Stimulated activated CD4-positive, alpha-beta T cell treated with anti-CD3 and anti-CD28 coated beads, TNF-alpha, amount 100 ng/mL, for 24 hours (primary cell): ENCODE measurements at places on chromosomes 2 and 18.

DNA sequence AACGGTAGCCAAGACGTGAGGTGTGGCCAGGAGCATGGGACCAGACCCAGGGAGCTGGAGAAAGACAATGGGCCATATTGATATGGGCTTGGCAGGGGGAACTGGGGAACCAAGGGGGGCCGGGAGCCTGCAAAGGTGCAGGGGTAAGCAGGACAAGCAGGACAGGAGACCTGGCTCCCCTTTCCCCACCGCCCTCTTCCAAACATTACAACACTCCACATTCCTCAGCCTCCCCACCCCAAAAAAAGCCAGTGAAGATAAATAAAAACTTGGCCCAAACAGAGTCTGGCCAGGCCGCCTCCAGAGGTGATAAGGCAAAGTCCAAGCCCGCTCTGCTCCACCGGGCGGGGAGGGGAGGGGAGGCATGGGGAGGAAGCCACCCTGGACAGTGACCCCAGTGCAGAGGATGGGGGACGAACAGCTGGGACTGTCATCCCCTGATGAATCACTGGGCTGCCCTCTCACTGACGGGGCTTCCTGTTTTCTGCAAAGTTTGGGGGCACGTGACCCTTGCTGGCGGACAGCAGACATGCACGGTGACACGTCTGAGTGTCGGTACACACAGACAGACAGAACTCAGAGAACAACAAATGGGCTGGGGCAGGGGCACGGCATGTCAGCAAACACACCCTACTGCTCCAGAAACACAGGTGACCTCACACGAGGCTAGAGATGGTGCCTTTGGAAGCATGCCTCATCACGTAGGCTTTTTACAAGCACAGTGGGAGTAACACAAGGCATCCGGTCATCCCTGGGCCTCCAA lies 100.2 kb downstream of the TNS1 start:
- no peak for DNase-seq

GRCh38 chr2:7703543-7704144 lies 786.4 kb downstream of the RNF144A start:
- no peak for DNase-seq

DNA sequence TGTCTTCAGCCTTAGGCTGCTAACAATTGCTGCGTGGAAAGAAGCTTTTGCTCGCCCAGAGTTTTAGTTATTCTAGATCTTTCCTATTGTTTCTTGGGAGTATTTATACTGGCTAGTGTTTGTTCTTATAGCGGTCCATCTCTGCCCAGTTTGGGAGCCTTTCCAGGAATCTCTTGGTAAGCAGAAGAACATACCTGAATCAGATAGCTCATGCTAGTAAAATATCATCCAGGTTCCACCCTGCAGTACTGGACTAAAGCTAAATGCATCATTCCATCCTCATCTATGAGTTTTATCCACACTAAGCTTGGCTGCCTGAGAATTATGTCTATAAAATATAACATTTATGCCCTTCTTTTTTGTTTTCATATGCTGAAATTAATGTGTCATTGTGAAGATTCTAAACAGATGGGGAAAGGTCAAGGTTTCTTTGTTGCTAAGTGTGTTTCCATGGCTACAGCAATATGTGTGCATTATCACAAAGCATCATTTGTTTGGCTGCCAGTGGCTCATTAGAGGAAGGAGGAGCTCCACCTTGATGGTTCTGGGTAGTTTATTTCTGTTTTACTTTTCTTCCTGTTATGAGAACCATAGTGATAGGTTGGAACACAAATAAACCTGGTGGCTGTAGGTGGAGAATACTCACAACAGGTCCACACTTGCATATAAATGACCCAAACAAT lies 182.8 kb downstream of the PIK3C3 start:
- DNase-seq = no peak

GRCh38 chr2:57943315-57943714 lies 103.3 kb upstream of the VRK2 start:
- DNase-seq = no peak

- no peak for DNase-seq
Measured at GRCh38 chr2:20744366-20745335, 77.7 kb downstream of the GDF7 start.

- no peak for DNase-seq
Measured at GRCh38 chr2:238899386-238899785, 51.5 kb downstream of the TWIST2 start.

DNA sequence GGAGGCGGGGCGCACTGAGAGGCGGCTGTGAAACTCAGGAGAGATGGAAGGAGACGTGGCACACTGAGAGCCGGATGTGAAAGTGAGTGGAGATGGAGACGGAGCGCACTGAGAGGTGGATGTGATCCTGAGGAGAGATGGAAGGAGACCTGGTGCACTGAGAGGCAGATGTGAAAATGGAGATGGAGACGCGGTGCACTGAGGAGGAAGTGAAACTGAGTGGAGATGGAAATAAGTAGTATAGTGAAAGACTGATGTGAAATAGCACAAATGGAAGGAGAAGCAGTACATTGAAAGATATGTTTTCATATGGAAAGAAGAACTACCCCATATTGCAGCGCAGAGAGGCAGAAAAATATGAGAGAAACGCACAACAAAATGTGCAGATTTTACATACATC lies 281.6 kb upstream of the RGPD4 start:
- no peak for DNase-seq

DNA sequence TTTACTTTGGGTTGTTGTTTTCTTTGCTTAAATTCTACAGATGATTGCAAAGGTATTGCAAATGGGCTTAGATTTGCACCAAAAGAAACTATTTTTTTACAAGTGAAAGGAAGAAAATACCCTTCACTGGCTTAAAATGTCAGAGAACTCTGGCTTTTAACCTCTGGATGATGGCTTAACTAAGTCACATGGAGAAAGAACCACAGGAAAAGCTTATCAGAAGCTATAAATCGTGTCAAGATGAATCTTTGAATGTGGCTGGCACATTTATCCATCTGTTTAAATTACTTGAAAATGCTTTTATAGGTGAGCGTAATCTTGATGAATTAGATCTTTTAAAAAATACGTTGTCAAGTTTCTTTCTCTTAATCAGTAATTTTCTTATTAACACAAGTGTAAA lies 32.0 kb upstream of the CCDC178 start:
- DNase-seq = no peak

DNA sequence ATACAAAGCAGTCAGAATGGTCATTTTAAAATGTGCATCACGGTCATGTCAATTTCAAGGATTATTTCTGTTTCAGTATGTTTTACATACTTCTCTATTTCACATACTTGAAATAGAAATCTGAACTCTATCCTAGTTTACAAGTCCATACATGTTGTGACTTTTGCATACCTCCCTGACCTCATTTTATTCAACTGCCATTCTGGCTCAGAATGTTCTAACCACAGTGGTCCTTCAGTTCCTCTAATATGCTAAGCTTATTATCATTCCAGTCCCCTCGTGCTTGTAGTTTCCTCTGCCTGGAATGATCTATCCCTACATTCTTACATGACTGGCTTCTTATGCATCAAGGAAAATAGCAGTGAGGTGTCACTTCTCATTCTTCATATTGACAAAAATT lies 295.6 kb downstream of the KIAA1328 start:
- no peak for DNase-seq

- DNase-seq = no peak
Measured at GRCh38 chr18:25346561-25346960, 5.4 kb downstream of the ZNF521 start.

DNA sequence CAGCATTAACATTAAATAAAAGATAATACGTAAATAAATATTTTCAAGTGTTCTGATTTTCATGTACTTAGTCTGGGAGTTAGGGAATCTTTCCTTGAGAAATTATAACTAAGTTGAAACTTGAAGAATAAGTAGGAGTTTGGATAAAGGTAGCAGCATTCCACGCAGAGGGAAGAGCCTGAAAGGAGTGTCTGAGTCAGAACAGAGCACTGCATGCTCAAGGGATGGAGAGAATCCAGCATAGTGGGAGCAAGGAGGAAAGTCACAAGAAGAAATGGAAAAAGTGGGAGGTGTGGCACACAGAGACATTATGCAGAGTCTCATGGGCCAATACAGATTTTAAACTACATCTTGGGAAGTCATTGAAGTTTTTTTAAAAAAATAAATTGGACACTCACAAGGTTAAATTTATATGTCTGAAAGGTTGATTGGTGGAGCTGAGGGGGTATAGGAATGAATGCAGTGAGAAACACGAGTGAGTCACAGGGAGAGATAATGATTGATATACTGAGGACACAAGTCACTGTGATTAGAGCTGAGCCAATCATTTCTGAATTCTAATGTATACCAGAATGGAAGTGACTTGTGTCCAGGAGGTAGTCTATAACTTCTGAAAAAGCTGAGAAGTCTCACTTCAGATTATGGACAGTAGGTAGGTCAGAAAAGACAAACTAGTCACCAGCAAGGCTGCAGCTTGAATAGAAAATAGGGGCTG lies 66.9 kb downstream of the ICOS start:
- DNase-seq = no peak

- DNase-seq = no peak
Measured at GRCh38 chr2:101114268-101114783, 36.9 kb downstream of the TBC1D8 start.

DNA sequence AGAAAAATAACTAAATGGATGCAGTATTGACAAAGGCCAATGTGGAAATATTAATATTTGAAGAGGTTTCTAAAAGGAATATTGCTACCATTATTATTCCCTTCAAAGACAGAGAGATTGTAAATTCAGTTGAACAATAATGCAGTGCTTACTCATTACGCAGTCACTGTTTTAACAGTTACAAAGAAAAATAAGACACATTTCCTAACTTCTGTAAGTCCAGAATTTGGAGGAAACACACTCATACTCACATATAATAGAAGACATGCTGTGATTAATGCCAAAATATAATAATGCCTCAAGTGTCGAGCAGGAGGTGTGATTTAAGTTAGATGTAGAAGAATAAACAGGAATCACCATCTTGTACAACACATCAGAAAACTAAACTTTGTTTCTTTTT lies 389.2 kb downstream of the FBXO15 start:
- no peak for DNase-seq

- no peak for DNase-seq
Measured at GRCh38 chr2:216346781-216347180, 25.5 kb downstream of the MARCHF4 start.

GRCh38 chr18:74513883-74514205 lies 17.7 kb downstream of the CNDP2 start:
- no peak for DNase-seq

- DNase-seq = no peak
Measured at GRCh38 chr18:59395226-59396175, 36.4 kb upstream of the LMAN1 start.

DNA sequence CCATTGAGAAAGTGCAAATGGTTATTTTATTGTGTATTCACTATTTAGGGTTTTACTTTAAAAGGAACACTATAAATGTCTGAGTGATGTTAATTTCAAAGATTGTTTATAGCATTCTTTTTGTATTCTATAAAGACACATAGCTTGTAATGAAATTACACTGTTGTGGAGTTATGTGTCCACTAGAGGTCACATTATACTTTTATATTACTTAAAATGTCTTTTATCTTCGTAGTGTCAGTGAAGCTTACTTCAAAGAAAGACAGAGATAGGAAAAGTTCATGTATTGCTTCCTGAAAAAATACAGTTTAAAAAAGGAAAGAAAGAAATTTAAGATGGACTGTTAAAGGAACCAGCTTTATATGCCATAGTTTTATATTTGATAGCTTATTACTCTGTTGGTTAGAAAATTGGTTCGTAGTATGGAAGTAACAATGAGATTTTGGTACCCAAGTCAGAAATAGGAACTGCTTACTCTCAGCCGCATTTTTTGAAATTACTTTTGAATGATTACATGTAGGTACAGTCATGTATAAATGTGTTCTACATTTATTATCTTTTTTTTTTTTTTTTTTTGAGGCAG lies 20.5 kb downstream of the APLF start:
- DNase-seq = no peak

GRCh38 chr2:160952464-160953254 lies 207.6 kb upstream of the TANK start:
- DNase-seq = no peak

- no peak for DNase-seq
Measured at GRCh38 chr18:23835506-23835905, 146.3 kb downstream of the LAMA3 start.

DNA sequence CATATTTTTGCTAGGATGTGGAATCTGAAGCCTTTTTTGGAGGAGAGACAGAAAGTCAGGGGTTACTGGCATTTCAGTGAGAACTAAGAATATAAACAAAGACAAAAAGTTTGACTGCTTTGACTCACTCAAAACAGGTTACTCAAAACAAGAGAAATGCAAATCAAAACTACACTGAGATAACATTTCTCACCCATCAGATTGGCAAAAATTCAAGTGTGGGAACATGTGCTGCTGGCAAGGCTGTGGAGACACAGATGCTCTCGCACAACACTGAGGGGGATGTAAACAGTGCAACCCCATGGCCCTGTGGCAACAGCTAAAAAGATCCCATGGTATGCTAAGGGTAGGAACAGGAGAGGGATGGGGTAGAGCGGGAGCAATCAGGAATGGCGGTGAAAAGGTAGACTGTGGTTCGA lies 86.6 kb downstream of the DTNB start:
- no peak for DNase-seq
